Fibroblast of lung (primary cell): ENCODE measurements at places on chromosomes 6 and 20. TPM values are rescaled to one million over a fixed set of nuclear protein-coding genes. Genes with fewer than 3 reads are reported as not detected.

DNA sequence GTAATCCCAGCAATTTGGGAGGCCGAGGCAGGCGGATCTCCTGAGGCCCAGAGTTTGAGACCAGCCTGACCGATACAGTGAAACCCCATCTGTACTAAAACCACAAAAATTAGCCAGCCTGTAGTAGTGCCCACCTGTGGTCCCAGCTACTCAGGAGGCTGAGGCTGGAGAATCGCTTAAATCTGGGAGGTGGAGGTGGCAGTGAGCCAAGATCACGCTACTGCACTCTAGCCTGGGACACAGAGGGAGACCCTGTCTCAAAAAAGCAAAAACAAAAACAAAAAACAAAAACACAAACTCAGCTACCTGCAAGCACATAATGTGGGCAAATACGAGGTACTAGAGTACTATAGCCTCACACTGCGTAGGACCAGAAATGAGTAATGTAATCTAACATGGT is 3.7 kb upstream of the SPATA2 start:
- no peak for DNase-seq

DNA sequence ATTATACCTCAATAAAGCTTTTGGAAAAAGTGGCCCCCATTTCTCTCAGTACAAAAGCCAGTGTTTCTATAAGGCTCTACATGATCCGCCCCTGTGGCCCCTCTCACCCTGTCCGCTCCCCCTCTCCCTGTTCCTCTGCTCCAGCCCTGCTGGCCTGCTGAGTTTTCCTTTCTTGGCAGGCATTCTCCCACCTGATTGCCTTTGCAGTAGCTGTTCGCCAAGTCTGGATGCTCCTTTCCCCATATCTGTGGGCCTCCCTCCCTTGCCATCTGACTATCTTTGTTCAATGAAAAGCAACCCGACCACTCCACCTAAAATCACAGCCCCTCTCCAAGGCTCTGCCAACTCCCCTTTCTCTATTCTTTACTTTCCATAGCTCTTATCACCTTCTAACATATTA is 33.2 kb downstream of the CDH22 start:
- DNase-seq = no peak

DNA sequence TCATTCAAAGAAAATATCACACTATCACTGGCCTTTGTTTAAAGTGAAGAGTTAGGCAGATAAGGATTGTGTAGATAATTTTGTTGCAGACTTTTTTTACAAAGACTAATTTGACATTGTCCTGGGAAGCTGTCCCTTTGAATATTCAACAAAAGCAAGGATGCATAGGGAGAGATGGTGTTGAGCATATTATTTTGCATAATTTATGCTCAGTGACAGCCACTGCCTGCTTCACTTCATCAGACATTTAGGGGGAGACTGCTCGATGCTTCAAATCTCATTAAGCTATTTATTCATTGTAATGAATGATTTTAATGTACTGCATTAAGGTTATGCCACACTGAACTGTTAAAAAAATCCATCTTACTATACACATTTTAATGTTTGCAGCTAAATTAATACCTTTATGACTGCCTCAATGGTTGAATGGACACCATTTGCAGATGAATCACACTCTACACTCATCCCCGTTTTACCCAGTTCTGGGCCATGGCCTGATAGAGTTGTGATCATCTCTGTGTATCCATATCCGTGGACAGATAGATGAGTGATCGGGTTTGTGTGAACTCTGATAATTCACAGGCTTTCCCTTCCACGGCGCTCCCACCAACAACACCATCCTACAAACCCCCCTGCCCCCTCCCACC is 128.0 kb downstream of the CDH4 start:
- no peak for DNase-seq

- peak; percentile 42 for DNase-seq
Measured at GRCh38 chr6:3138341-3138740, 19.0 kb downstream of the TUBB2A start.

DNA sequence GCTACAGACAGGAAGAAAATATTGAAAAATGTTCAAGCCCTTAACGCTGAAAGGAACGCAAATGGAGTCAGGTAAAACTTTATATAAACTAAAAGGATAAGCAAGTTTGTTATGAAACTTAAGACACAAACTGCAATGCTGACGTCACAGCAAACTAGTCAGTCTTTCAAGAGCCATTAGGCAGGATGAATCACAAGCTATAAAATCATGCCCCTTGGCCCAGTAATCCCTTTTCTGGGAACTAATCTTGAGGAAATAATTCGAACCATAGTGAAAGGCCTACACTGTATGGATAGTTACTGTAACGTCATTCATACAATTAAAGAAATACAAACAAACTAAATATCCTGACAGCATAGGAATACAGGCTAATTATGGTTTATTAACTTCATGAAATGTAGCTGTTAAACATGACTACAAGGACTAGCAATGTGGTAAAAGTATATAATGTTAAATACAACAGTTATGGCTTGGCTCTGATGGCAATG is 42.7 kb upstream of the HINT3 start:
- DNase-seq = peak; percentile 99

DNA sequence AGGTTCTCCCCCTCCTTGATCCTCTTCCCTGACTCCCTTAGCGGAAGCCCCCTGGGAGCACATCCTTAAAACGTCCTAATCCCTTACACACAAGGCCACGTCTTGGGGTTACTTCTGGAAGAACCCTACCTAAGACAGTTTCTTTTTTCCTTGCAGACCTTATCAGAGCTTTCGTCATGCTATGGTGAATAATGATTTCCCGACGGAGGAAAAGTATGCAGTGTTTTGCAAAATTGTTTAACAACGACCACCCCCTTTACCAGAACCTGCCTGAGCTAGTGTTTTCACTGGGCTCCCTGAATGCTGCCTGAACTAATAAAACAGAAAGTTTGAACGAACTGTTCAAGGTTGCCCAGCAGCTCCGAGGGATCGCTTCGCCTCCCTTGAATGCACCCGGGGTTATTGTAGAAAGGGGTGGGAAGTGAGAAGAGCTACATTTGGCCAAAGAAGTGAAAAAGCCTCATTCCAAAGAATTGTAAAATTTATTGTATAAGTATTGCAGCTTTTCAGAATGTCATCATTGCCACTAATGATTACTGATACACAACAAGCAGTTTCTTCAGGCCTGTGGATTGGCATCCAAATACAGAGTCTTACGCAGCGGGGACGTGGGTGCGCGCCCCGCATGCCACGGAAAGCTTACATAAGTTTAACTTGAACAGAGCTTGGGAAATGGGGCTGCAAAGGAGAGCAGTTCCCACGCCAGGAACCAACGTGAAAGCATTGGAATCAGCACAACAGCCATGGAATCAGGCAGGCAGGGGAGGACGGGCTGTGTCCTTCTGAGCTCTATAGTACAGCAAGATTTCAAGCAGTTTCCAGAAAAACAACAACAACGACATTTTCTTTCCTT is 27.9 kb upstream of the ZBP1 start:
- DNase-seq = no peak

DNA sequence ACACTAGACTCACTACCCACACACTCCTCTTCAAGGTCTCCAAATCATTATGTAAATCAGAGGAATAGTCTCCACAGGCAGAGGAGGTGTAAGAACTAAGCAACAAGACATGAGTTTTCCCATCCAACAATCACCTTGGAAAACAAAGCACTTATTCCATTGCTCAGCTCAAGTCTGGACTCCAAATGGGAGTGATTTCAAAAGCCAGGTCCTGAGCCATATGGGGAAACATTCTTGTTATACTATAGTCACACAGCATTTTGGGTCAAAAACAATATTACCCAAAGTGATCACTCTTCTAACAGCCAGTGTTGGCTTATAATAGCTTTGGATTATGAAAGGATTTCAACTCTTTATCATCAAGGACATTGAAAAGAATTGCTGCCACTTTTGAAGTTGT is 3.6 kb upstream of the PRPH2 start:
- DNase-seq = no peak

DNA sequence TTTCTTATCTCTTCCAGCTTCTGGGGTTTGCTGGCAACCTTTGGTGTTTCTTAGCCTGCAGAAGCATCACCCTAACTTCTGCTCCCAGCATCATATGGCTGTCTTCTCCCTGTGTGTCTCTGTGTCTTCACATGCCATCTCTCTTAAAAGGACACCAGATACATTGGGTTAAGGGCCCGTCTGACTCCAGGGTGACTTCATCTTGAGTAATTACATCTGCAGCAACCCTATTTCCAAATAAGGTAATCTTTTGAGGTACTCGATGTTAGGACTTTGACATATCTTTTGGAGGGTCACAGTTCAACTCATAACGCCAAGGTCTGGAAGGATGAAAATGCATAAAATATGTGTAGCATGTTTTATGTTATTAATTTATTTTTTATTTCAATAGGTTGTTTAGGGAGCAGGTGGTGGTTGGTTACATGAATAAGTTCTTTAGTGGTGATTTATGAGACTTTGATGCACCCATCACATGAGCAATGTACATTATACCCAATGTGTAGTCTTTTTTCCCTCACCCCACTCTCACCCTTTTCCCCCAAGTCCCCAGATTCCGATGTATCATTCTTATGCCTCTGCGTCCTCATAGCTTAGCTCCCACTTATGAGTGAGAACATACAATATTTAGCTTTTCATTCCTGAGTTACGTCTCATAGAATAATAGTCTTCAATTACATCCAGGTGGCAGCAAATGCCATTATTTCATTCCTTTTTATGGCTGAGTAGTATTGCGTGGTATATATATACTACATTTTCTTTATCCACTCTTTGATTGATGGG is 131.1 kb downstream of the TBXT start:
- DNase-seq = no peak

GRCh38 chr6:144066741-144067484 is 28.5 kb downstream of the SF3B5 start:
- no peak for DNase-seq

GRCh38 chr6:6804843-6805615 is 216.5 kb downstream of the LY86 start:
- no peak for DNase-seq

DNA sequence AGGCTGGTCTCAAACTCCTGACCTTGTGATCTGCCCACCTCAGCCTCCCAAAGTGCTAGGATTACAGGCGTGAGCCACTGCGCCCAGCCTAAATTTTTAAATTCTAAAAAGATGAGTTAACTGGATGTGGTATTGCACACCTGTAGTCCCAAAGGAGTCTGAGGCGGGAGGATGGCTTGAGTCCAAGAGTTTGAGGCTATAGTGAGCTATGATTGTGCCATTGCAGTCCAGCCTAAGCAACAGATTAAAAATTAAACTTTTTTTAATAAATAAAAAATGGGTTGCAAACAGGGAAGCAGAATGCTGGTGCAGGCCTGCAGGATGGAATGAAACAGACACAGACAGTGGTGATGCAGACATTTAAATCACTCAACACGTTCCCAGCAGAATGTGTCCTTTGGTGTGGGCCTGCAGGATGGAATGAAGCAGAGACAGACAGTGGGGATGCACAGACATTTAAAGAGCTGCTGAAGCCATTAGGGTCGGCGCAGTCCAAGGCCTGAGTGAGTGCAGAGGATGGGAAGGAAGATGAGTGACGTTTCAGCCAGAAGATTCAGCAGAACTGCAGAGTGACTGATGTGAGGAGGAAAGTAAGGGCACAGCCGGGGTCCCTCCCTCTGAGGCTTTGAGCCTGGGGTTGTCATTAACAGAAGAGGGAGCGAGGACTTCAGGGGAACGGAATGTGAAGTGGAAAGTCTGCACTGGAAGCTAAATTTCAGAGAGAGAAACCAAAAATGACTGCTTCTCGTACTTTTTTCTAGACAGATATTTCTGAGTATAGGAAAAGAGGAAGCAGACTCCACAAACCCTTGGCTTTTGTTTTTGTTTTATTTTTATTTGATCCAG is 117.5 kb downstream of the RIN2 start:
- no peak for DNase-seq

- no peak for DNase-seq
Measured at GRCh38 chr20:62818592-62819493, 2.0 kb downstream of the COL9A3 start.

DNA sequence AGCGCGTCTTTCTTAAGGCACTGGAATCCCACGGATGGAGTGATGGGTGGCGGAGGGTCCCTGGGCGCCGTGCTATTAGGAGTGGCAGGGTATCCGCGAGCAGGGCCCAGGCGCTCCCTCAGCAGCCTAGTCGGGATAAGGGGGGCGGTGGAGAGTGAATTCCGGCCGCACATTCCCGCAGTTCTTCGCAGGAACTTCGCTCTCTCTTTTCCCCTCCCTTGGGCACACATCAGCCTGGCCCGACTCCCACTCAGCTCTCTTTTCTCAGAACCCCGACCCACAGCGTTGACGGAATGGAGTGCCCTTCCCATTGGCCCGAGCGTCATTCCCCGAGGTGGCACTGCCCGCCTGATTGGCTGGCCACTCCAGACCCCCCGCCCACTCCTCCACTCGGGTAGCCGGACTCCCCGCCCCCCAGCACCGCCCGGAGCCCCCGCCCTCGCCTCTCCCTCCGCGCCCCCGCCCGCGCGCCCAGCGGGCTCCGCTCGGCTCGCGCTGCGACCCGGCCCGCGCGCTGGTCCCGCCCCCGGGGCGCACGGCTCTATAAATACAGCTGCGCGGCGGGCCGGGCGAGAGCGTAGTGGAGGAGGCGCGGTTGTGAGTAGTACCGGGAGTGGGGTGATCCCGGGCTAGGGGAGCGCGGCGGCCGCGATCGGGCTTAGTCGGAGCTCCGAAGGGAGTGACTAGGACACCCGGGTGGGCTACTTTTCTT is at the start of gene ID4:
TSS of gene ID4 (plus strand) at position 572 of the 712 bp plus-strand sequence. CDS start 385 bp downstream, outside the sequence.
- DNase-seq = peak; percentile 97

- DNase-seq = peak; percentile 91
Measured at GRCh38 chr6:42136508-42137193, 5.8 kb downstream of the C6orf132 start.

GRCh38 chr6:22231616-22232015 is 65.2 kb downstream of the PRL start:
- peak; percentile 88 for DNase-seq

- DNase-seq = no peak
Measured at GRCh38 chr6:170294813-170295509, 4.1 kb upstream of the DLL1 start.

GRCh38 chr6:108625581-108625980 is 64.9 kb downstream of the FOXO3 start:
- DNase-seq = no peak

DNA sequence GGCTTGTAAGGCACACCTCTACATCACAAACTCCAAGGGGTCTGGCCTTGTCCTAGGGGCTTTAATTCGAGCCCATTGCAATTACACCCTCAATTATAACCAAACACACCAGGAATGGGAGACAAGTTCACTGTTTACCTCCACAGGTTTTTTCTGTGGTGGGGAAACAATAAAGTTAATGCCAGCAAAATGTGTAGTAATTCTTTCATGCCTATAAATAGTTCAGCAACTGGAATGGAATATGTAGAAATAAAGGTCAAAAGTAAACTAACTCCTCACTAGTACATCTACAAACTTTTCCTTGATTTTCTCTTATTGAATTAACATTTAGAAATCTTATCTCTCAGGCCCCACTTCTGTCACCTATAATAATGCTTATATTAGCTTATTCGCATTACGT is 27.1 kb upstream of the RIPK1 start:
- no peak for DNase-seq

The ZFP57 gene
- not detected in 2 replicates for total RNA-seq

The GJA1 gene
- total RNA-seq = 154 and 209 TPM in 2 replicates

The FGD2 gene
- not detected in 2 replicates for total RNA-seq

The COL9A1 gene
- not detected in 2 replicates for total RNA-seq

The SLC22A7 gene
- total RNA-seq = not detected in 2 replicates

The SEMG1 gene
- total RNA-seq = not detected in 2 replicates

The ANGPT4 gene
- under 0.01 TPM in 2 replicates for total RNA-seq

The ATP9A gene
- total RNA-seq = 53.7 and 96.3 TPM in 2 replicates

The IP6K3 gene
- total RNA-seq = 1.8 and 5.4 TPM in 2 replicates

The USP49 gene
- 1.8 and 2.3 TPM in 2 replicates for total RNA-seq

The RGS17 gene
- 5.9 and 10.2 TPM in 2 replicates for total RNA-seq

The HSPA12B gene
- 0.17 and 0.77 TPM in 2 replicates for total RNA-seq

The PAK5 gene
- not detected in 2 replicates for total RNA-seq

The SNAP25 gene
- total RNA-seq = 1.5 and 4.5 TPM in 2 replicates

The MLN gene
- total RNA-seq = not detected in 2 replicates

The ME1 gene
- 22.1 and 44.3 TPM in 2 replicates for total RNA-seq

The CST5 gene
- total RNA-seq = not detected in 2 replicates

The BCLAF1 gene
- 69.9 and 82.6 TPM in 2 replicates for total RNA-seq
